Activated T-helper 1 cell treated with anti-CD3 and anti-CD28 coated beads, Interleukin-12 subunit alpha, Interleukin-12 subunit beta, Interleukin-2, Interleukin-4 antibody, amounts not matched to agents 30 ng/mL and 10 ng/mL and 1 ng/mL, durations not matched to agents 14 hours and 24 hours and 36 hours (primary cell): ENCODE measurements at places on chromosomes 4 and X. TPM values are rescaled to one million over a fixed set of nuclear protein-coding genes. Genes with fewer than 3 reads are reported as not detected.

The FAM114A1 gene
- 0.22 and 0.49 TPM in 2 replicates for total RNA-seq

The FAM9C gene
- 0.05 TPM in 2 replicates for total RNA-seq

The LDOC1 gene
- 5.4 and 6.9 TPM in 2 replicates for total RNA-seq

The LANCL3 gene
- 0.29 and 0.49 TPM in 2 replicates for total RNA-seq

The MAGEA10 gene
- total RNA-seq, result not detected in 2 replicates

The AWAT2 gene
- total RNA-seq, result not detected in 2 replicates

The POU3F4 gene
- not detected in 2 replicates for total RNA-seq

The UGDH gene
- total RNA-seq, result 26.0 and 30.6 TPM in 2 replicates

The SEL1L3 gene
- 36.0 and 37.1 TPM in 2 replicates for total RNA-seq

The NR3C2 gene
- 0.24 and 0.29 TPM in 2 replicates for total RNA-seq

The DNAAF6 gene
- total RNA-seq, result not detected in 2 replicates

The NLGN4X gene
- not detected in 2 replicates for total RNA-seq

The TAF7L gene
- total RNA-seq, result 0.10 and 0.36 TPM in 2 replicates

The ZNF280C gene
- 7.4 and 7.6 TPM in 2 replicates for total RNA-seq

The SULT1E1 gene
- total RNA-seq, result not detected in 2 replicates

The PCDH19 gene
- 0.03 TPM in 1 of 2 replicates, not detected in the other for total RNA-seq

The HAUS3 gene
- total RNA-seq, result 19.2 and 19.9 TPM in 2 replicates

The RHOH gene
- total RNA-seq, result 105 and 111 TPM in 2 replicates

The TRIM75 gene
- not detected in 2 replicates for total RNA-seq

The HSD17B13 gene
- total RNA-seq, result 0.10 TPM in 1 of 2 replicates, not detected in the other

The SCRG1 gene
- total RNA-seq, result not detected in 2 replicates

The EREG gene
- total RNA-seq, result not detected in 2 replicates

The FREM3 gene
- not detected in 2 replicates for total RNA-seq

The HSFX2 gene
- total RNA-seq, result 0.41 TPM in 1 of 2 replicates, not detected in the other
